Sigmoid colon (tissue), 7 donors: ENCODE measurements at places on chromosomes 1 and 21. TPM values are rescaled to one million over a fixed set of nuclear protein-coding genes. Genes with fewer than 3 reads are reported as not detected.

The CFHR1 gene
- not detected for total RNA-seq

The FOXO6 gene
- total RNA-seq, result 0.49 TPM

The IQGAP3 gene
- not detected for total RNA-seq

The RIPPLY3 gene
- not detected for total RNA-seq

The ZYG11B gene
- 55.0 TPM for total RNA-seq

The DHX9 gene
- 69.5 TPM for total RNA-seq

The KLF17 gene
- 0.68 TPM for total RNA-seq

The ZMYND12 gene
- 0.99 TPM for total RNA-seq

The SLC37A1 gene
- 7.8 TPM for total RNA-seq

The TAGLN2 gene
- total RNA-seq, result 98.0 TPM

The HPDL gene
- not detected for total RNA-seq

The SARS1 gene
- total RNA-seq, result 144 TPM

The GPR61 gene
- 0.36 TPM for total RNA-seq

The GORAB gene
- 4.8 TPM for total RNA-seq

The PSMD4 gene
- 153 TPM for total RNA-seq

The RSPH1 gene
- not detected for total RNA-seq

The TFAP2E gene
- total RNA-seq, result 1.2 TPM

The S100B gene
- 37.5 TPM for total RNA-seq

The KCNJ6 gene
- total RNA-seq, result under 0.01 TPM

The KIF21B gene
- 0.82 TPM for total RNA-seq

The CATSPER4 gene
- total RNA-seq, result not detected

The CFAP45 gene
- 1.8 TPM for total RNA-seq

The AGMAT gene
- not detected for total RNA-seq

The ILDR2 gene
- total RNA-seq, result 15.8 TPM

The FNBP1L gene
- 20.1 TPM for total RNA-seq

The PRELP gene
- 88.4 TPM for total RNA-seq

The BMP8A gene
- 1.2 TPM for total RNA-seq

The GLIS1 gene
- total RNA-seq, result not detected

The ZNF678 gene
- total RNA-seq, result 7.2 TPM

The ATP1A4 gene
- total RNA-seq, result not detected

The HFM1 gene
- total RNA-seq, result 3.0 TPM

The MYOG gene
- not detected for total RNA-seq

The MAP1LC3C gene
- total RNA-seq, result 8.1 TPM

The CFAP74 gene
- total RNA-seq, result not detected

The PTPN22 gene
- 0.71 TPM for total RNA-seq

The FNDC7 gene
- not detected for total RNA-seq

The PROK1 gene
- total RNA-seq, result not detected

The WDR64 gene
- not detected for total RNA-seq

The ANXA9 gene
- not detected for total RNA-seq

The COQ8A gene
- total RNA-seq, result 107 TPM

The IL24 gene
- not detected for total RNA-seq

The RPTN gene
- total RNA-seq, result not detected

The ALG6 gene
- total RNA-seq, result 6.3 TPM

The ALX3 gene
- total RNA-seq, result not detected

The ADAMTS4 gene
- total RNA-seq, result 78.2 TPM

The CYP4Z1 gene
- total RNA-seq, result 1.8 TPM

The C1orf56 gene
- total RNA-seq, result 4.1 TPM

The MAP3K21 gene
- total RNA-seq, result 0.33 TPM

The OVAAL gene
- not detected for total RNA-seq

The CD164L2 gene
- not detected for total RNA-seq
